IPS DF 19.7 (cell line): ENCODE measurements at places on chromosomes 2 and 18.

GRCh38 chr2:47187069-47187468 is 32.0 kb upstream of the STPG4 start:
- DNase-seq = no peak

GRCh38 chr2:10763461-10763800 is 42.0 kb downstream of the ATP6V1C2 start:
- no peak for DNase-seq

- no peak for DNase-seq
These were observed 11.6 kb downstream of the VAPA start for GRCh38 chr18:9925369-9925768.

- DNase-seq = no peak
These were observed 10.6 kb downstream of the SETBP1 start for GRCh38 chr18:44691148-44691925.

GRCh38 chr18:12534820-12535219 is 123.1 kb downstream of the SPIRE1 start:
- DNase-seq = no peak

GRCh38 chr2:143588746-143589145 is 459.5 kb downstream of the ARHGAP15 start:
- no peak for DNase-seq

GRCh38 chr18:7657050-7657449 is 89.9 kb downstream of the PTPRM start:
- no peak for DNase-seq

GRCh38 chr2:234635284-234635683 is 138.4 kb upstream of the ARL4C start:
- no peak for DNase-seq

DNA sequence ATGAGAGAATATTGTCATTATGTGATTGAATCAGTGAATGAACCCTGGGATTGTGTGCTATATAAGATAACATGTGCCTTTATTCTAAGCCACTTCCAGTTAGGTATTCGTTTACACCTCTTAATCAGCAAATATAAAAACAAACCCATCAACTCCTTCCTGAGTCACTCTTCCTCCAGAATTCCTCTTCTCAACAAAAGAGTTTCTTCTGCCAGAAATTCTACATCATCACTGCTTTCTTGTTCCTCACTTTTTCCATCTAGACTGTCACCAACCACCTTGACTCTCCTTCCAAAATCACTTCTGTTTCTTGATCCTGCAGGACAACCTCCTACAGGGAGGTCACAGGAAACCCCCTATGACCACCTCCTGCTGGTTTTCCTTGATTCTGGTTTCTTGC is 261.4 kb downstream of the CYP26B1 start:
- DNase-seq = no peak

DNA sequence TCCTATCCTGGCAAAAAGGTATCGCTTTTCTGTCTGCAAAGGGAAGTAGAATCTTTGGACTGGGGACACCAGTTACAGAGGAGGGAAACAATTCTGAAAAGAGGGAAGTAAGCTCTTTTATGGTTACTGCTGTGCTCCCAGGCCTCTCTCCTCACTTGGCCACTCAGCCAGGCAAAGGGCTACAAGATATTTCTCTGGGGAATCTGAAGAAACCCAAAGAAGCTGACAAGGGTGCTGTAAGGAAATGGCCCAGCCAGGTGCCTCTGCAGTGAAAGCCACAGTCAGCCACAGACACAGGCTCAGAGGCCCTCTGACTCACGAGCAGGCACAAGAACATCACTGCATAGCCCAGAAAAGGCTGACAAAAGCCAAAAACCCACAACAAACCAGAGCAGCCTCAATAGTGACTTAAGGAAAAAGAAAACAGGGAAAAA is 5.8 kb downstream of the HDLBP start:
- no peak for DNase-seq

- DNase-seq = no peak
These were observed 1.3 kb upstream of the LRP2 start for GRCh38 chr2:169363560-169364150.

- no peak for DNase-seq
These were observed at the start of gene FIGN for GRCh38 chr2:163735685-163736432. FIGN (minus strand) TSS chr2:163736008; CDS start chr2:163734927, 1,081 bp downstream.

DNA sequence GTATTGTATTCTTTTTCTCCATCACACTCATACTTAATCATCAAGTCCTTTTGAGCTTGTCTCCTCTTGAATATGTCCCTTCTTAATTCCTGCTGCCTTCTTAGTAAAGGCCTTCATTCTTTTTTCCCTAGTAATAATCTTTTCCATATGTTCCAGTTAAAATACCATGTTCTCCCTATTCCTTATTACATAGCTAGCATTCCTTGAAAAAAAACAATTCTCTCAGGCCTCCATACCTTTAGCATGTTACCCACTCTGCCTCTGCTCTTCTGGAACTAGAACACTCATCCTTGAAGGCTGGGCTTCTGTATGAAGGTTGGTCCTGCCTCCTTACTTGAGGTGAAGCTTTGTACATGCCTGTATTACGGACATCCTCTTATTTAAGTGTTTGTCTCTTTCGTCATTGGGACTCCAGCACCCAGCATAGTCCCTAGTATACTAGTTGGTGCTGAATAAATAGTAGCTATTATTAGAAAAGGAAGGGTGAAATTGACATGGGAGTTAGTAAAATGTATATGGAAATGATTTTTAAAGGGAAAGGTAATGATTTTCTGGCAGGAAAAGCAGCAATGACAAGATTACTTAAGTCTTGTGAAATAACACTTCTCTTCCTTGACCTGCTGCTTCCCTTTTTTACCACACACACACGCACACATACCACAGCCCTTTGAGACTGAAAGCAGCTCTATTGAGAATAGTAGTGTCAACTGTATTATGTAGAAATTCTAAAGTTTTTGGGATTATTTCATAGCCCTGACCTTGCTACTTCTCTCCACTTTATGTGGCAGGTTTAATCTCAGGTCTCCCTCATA is 45.6 kb downstream of the REL start:
- no peak for DNase-seq

GRCh38 chr18:7037470-7037869 is 80.1 kb downstream of the LAMA1 start:
- DNase-seq = no peak

GRCh38 chr2:134402410-134402809 is 148.5 kb downstream of the MGAT5 start:
- no peak for DNase-seq

DNA sequence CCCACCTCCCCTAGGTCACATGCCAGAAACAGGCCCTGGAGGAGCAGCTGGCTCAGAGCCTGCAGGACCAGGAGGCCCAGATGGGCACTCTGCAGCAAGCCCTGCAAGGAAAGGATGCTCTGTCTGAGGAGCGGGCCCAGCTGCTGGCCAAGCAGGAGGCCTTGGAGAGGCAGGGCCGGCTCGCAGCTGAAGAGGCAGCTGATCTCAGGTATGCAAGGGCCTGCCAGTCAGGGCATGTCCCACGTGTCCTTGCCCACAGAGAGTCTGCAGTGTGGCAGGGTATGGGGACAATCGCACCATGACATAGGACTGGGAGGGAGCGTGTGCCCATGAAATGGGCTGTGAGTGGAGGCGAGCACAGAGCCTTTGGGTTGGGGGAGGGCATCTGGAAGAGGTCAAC is 39.9 kb downstream of the CROCC2 start:
- no peak for DNase-seq

GRCh38 chr18:22813648-22814328 is 119.3 kb upstream of the RBBP8 start:
- no peak for DNase-seq

GRCh38 chr18:3748086-3748485 is 298.1 kb downstream of the TGIF1 start:
- DNase-seq = no peak

DNA sequence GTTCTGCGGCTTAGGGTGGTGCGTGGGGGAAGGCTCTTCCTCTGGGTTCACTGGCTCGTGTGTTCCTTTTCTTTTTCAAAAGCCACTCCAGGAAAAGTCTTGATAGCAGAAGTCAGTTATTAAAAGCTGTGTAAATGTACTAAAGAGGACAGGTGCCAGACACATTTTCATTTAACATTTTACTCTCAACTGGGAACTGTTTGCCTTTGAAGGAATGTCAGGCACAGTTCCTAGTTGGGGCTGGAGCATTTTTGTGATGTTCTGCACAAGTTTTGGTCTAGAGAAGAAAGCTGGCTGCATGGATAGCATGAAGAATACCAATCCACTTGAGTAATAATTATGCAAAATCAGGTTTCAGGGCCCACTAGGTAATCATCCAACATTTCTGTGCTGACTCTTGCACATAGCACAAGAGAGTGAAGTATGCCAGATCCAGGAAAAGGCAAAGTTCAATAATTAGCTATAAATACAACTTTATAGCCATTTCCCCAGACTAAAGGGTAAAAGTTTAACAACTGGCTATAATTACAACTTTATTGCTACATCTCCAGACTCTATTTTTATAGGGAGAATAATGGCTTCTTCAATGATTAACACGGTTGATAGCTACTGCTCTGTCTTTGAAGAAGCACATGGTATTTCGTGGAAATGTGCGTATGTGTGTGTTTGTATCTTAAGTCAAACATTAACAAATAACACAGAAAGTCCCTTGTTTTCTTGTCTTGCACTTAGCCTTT is 16.2 kb downstream of the SCYGR8 start:
- DNase-seq = no peak

- DNase-seq = no peak
These were observed 1.6 kb downstream of the FEV start for GRCh38 chr2:218983263-218983933.

GRCh38 chr18:48828691-48829442 is 121.9 kb downstream of the SMAD7 start:
- no peak for DNase-seq
